ENCODE measurements at places on chromosomes 1 and 21.

- DNase-seq = no peak
These were observed 148.2 kb downstream of the PRDM16 start for GRCh38 chr1:3217181-3217641.

DNA sequence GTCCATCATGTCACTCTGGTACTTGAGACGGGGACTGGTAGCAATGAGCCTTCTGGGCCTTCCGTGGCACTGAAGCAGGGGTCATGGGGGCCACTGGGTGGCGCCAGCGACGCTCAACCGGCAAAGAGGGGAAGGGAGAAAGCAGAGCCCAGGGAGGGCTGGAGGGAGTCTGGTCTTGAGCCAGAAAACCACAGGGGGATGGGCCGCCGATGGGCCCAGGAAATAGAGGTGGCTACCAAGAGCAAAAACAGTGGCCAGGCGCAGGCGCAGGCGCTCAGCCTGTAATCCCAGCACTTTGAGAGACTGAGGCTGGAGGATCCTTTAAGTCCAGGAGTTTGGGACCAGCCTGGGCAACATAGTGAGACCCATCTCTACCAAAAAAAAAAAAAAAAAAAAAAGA is 21.8 kb downstream of the EXOC8 start:
- DNase-seq = peak; percentile 28

GRCh38 chr21:35932232-35932911 is 128.0 kb downstream of the SETD4 start:
- peak; percentile 61 for DNase-seq

DNA sequence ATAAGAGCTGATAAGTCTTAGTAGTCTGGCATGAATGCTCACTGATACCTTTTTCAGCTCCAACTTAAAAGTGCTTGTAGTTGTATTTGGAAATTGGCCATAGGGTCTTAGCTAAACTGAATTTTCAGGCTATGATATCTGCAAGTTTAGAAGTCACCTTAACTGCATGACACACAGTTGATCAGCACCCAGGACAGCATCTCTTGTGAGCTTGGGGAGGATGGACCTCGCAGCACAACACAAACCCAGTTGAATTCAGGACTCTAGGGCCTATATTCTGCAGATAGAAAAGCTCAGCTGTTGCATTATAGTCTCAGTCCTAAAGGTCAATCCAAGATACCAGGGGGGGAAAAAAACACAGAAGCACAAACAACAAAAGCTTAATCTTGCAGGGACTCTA is 394.3 kb downstream of the KCNH1 start:
- DNase-seq = no peak

GRCh38 chr1:182552527-182552926 is 36.5 kb downstream of the RNASEL start:
- no peak for DNase-seq

- no peak for DNase-seq
These were observed 1.2 kb upstream of the CRCT1 start for GRCh38 chr1:152513081-152513480.

DNA sequence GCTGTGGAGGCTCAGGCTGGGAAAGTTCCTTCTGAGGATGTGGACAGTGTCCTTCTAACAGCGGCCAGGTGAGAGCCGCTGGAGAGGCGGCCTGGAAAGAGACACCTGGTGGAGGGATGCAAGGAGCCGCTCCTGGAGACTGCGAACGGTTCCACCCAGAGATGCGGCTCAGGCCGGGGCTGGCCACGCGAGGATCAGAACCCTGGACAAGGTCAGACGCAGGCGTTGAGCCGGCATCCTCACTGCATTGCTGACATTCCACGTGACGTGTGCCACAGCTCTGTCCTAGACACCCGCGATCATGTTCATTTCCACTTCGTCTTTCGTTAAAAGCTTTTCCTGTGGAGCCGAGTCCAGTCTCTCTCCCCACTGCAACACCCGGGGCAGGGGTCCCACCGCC is 28.8 kb downstream of the CFAP74 start:
- DNase-seq = peak; percentile 12

DNA sequence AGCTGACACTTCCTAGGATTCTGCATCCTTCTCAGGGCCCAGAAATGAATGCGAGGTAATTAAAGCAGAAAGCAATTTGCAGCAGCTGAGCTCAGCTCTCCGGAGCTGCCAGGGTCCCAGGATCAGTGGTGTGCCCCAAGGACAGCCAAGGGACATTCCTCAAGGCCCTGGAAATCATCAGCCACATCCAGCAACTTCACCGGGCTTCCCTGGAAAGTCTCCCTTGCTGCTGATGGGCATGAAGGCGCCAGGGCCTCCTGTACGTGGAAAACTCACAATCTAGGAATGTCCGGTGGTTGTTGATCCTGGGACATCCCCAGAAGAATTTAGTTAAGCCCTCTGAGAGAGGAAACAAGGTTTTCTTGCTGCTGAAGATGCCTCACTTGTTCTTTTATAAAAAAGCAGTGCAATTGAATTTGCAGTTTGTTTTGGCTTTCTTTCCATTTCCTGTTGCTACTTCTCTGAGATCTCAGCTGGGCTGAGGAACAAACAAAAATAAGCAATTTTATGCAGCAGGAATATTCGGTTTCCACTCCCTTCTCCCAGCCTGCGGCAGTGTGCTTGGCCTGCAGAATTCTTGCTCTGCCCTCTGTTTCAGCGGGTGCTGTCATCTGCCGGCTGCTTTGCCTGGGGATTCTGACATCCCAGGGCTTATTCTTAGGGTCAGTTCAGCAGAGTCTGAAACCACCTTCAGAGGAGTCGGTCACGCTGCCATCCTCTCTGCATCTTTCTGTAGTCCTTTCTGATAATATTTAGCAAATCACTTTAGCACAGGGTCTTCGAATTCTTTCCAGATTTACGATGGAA is 85.9 kb downstream of the TCP10L start:
- DNase-seq = no peak

GRCh38 chr1:61797045-61797755 is 54.9 kb downstream of the PATJ start:
- DNase-seq = no peak

GRCh38 chr1:39148942-39149341 is 55.6 kb upstream of the MACF1 start:
- DNase-seq = no peak

DNA sequence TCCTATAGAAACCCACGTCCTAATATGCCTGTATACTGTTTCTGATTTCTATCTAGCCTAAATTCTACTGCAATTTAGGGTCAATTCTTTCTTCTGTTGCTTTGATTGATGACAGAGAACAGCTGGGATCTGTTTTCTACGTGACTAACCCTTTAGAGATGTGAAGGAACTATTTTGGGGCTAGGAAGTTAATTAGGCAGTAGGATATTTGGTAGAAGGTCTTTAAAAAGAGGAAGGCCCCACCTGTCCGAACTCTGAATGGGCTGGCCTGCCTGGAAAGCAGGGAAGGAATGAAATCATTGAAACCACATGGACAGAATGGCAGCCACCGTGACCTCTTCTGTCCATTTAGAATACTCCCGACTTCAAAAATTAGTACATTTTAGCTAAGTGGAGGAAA is 21.0 kb downstream of the EIF2D start:
- DNase-seq = no peak

DNA sequence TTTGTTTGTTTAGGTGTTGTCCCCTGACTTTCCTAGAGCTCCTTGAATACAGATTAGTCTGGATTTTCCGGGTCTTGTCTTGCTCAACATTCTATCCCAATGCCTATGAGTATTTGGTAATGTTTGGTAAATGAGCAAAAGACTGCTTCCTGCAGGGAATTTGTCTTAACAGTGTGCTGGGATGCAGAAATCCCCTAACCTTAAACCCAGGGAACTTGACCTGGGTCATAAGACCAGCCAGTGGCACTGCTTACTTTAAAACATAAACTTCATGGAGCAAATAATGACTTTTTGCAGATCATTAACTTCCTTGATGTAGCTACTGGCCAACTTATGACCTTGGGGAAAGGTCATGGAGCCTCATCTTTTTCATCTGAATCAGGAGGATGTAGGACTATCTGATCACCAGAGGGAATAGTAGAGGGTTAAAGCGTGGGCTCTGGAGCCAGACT is 27.2 kb downstream of the TCEANC2 start:
- no peak for DNase-seq

DNA sequence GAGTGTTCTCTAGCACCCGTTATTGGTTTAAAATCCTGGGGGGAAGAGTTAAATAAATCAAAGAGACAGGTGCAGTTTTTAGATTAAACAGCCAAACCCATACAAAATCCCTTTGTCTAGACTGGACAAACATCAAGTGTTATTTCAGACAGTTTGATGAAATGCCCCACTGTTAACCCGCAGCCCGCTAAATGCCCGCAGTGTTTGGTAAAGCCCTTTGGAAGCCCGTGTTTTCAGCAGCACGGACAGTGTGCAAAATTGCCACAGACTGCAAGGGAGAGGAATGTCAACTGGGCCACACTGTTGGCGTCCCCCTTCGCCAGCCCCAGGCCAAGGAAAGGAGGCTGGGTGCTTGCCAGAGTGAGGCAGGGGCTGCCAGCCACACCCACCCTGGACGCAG is 26.6 kb downstream of the AJAP1 start:
- no peak for DNase-seq

GRCh38 chr1:199909137-199909536 is 118.4 kb upstream of the NR5A2 start:
- no peak for DNase-seq

- no peak for DNase-seq
These were observed 284.2 kb downstream of the ZNF648 start for GRCh38 chr1:181777286-181777685.

GRCh38 chr1:209850342-209850979 is 22.7 kb downstream of the UTP25 start:
- DNase-seq = no peak

GRCh38 chr1:2260917-2261316 is 32.8 kb downstream of the SKI start:
- no peak for DNase-seq

DNA sequence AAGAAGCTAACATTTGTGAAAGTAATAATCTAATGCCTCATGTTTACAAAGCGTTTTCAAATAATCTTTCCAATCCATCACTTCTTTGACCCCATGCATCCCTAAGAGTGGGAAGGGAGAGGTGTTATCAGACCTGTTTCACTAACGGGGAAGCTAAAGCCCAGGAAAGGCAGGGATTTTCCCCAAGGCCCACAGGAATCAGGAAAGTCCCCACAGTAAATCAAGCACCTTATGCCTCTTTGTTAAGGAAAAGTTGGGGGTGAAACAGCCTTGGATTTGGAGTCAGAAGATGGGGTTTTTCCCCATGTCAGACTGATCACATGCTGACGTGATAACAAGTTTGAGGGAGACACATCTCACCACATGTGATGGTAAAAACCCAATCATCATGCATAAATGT is 20.0 kb upstream of the ANGPTL7 start:
- DNase-seq = no peak

GRCh38 chr1:40553017-40553416 is 21.6 kb downstream of the ZNF684 start:
- no peak for DNase-seq

DNA sequence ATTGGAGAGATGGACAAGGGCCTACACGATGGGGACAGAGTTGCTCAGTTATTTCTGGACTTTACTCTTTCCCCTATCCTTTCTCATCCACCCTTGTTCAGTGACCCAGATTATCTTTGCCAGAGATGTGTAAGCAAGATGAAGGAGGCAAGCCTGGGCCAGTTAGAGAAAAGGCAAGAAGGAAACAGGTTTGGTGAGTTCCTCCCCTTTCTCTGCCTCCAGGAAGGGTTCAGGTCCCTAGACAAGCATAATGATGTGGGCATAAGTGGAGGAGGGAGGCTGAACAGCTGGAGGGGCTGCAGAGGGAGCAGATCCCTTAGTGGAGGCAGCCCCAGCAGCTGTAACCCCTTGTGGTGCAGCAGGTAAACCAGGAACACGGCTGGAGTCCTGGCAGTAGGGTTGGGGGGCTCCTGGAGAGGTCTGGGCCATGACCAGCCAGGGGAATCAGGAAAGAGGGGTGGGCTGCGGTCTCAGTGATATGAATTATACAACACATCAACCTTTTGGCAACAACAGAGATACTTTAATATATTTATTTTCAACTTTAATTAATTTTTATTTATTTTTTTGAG is 9.2 kb upstream of the CDC42 start:
- no peak for DNase-seq

GRCh38 chr1:115842948-115843347 is 2.0 kb upstream of the NHLH2 start:
- no peak for DNase-seq

DNA sequence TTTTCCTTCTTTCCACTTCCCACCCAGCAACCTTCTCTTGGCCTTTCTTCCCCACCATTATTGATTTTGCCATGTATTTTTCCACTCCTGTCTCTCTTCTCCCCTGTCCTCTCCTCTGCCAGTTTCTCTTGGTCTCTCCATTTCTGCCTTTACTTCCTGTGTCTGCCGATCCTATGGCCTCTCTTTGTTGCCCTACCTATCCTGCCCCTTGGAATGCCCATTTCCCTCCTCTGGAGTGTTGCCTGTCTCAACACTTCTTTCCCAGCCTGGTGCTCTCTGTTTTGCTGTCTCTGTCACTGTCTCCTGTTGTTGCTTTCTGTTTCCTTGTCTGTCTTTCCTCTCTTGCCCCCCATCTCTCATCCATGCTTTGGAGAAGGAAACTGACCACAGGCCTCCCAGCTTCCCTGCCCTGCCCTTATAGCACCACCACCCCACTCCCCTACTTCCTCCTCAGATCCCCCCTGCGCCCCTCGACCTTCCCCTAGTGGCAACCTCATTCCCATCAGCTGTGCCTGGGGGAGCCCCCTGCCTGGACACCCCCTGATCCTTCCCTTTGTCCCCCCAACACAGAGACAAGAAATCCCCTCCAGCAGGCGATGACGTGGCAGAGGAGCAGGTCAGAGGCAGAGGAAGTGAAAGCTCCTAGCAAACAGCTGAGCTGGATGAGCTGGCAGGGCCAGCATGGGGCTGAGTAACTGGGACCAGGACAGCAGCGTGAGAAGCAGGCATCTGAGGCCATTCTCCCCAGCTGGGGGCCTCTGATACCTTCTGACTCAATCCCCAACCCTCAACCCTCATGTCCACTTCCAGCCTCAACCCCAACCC is 6.6 kb upstream of the ETV3L start:
- peak; percentile 83 for DNase-seq

DNA sequence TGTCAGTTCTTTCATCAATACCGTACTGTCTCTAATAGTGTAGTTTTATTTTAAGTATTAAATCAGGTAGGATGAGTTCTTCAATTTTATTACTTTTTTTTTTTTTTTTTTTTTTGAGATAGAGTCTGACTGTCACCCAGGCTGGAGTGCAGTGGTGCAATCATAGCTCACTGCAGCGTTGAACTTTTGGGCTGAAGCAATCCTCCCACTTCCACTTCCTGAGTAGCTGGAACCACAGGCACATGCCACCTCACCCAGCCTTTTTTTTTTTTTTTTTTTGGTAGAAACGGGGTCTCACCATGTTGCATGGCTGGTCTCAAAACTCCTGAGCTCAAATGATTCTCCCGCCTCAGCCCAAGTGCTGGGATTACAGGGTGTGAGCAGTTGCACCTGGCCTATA is 44.3 kb downstream of the INAVA start:
- peak; percentile 38 for DNase-seq

GRCh38 chr1:246793356-246793896 is 69.2 kb downstream of the SCCPDH start:
- no peak for DNase-seq

GRCh38 chr1:53637511-53638359 is 101.2 kb downstream of the GLIS1 start:
- no peak for DNase-seq

GRCh38 chr1:43493661-43494450 is 36.8 kb upstream of the PTPRF start:
- DNase-seq = no peak

- DNase-seq = no peak
These were observed 9.7 kb upstream of the HYI start for GRCh38 chr1:43463479-43463878.
